ENCODE measurements at places on chromosomes 5 and 9.

DNA sequence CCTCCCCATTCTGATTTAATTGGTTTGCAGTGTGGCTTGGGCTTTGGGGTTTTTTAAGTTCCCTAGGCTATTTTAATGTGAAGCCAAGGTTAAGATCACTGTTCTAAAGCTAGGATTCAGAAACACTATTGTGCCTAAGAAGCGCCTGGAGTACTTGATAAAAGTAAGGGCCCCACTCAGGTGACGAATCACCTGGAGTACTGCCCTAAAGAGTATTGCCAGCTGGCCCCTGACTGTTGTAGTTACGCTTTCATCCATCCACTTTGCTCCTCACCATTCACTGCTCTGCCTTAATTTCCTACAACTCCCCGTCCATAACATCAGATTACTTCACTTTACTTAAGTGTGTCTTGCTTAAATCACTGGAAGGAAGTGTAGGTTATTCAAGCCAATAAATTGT, 119.3 kb downstream of the CD180 start:
- DNase-seq = no peak

- DNase-seq = no peak
These were observed 28.0 kb downstream of the ANKS6 start for GRCh38 chr9:98768344-98768743.

GRCh38 chr9:107933516-107933915, 443.9 kb upstream of the KLF4 start:
- no peak for DNase-seq

DNA sequence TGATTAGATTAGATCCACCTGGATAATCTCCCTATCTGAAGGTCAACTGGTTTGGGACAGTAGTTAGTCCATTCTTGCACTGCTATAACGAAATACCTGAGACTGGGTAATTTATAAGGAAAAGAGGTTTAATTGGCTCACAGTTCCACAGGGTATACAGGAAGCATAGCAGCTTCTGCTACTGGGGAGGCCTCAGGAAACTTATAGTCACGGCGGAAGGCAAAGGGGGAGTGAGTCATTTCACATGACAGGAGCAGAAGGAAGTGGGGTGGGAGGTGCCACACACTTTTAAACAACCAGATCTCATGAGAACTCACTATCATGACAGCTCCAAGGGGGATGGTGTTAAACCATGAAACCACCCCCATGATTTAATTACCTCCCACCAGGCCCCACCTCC, 9.9 kb downstream of the C9orf40 start:
- no peak for DNase-seq

GRCh38 chr9:120837921-120838320, 4.8 kb downstream of the PSMD5 start:
- no peak for DNase-seq

GRCh38 chr9:128887914-128888350, 6.0 kb downstream of the LRRC8A start:
- DNase-seq = peak; percentile 29

DNA sequence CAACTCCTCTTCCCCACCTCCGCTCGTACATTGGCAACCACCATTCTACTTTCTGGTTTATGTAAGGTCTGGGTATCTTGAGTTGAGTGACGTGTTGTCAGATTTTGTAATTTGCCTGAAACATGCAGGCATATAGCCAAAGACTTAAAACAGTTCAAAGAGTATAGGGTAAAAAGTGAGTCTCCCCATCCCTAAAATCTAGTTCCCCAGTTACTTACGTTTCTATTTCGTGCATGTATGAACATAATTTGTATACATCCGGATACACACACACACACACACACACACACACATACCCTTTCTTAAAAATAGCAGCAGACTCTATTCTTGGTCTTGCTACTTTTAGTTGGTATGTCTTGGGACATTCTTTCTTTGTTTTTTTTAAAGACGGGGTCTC, 915 bp downstream of the HSDL2 start:
- no peak for DNase-seq

DNA sequence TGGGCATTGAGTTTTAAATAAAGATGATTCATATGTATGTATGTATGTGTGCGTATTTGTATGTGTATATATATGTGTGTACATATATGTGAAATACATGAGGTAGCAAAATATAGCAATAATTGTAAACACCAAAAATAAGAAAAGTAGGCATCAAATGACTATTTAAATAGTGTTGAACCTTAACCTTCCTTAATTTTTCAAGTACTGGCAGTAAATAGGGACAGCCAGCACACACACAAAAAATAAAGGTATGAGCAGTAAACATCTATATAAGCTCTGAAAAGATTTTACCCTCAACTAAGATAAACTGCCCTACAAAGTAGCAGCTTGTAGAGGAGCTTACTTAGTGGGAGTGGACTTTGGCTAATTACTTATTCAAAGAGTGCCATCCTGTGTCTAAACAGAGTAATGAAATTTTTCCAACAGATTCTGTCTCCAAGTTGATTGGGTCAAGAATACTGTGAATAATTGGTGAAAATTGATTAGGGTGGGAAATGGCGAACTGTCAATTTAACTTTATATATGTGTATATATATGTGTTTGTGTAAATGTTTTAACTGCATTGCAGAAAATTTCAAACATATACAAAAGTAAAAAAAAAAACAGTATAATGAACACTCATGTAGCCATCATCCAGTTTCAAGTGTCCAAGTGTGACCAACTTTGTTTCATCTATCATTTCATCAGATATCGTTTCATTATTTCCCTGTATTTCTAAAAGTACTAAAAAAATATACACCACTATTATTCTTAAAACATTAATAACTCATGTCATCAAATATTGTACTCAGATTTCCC, 2.0 kb upstream of the ADAMTS6 start:
- DNase-seq = no peak

DNA sequence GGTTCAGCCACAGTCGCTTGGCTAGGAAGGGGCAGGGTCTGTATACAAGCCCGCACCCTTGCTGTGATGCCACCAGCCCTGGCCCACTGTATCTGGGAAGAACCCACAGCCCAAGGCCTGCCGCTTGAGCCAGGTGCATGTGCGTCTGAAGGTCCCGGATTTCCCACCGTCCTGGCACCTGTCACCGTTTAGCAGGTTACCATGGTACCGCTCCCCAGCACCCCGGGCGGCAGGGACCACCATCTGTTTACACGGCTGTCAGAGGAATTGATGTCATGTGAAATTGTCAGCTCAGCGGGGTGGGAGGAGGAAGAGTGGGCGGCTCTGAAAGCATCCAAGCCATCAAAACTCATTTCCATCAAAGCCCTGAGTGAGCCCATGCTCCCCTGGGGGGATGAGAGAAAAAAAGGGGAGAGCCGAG, 92.7 kb downstream of the HRH2 start:
- DNase-seq = no peak

- no peak for DNase-seq
These were observed 260.9 kb upstream of the TUSC1 start for GRCh38 chr9:25939126-25939525.

- DNase-seq = peak; percentile 38
These were observed 185.8 kb downstream of the CD180 start for GRCh38 chr5:67010684-67011409.

GRCh38 chr5:179405054-179405416, 59.8 kb upstream of the ADAMTS2 start:
- no peak for DNase-seq

- no peak for DNase-seq
These were observed 75.3 kb upstream of the IL12B start for GRCh38 chr5:159405611-159406031.

DNA sequence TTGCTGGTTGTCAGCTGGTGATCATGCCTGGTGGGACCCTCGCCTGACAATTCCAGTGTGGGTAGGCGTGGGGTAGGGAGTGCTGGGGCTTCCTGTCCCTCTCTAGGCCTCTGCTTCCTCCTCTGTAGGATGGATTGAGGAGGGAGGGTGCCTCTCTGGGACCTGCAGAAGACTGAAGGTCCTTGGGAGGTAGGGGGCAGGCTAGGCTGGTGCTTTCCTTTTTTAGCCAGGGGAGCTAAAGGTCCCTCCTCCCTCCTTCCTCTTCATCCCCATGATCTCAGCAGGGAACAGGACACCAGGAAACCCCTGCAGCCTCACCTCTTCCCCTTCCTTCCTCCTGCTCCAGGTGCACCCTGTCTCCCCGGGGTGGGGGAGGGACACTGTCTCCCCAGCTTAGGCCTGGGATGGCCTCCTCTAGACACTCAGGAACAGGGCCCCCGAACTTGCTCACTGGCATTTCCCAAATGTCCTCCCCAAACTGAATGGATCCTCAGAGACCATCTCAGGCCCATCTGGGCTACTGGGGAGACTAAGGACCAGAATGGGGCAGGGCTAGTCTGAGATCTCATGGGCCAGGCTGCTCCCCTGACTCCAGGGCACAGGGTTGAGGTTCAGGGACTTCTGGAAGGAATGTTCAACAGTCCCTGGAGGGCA, 8.4 kb downstream of the SH2D3C start:
- DNase-seq = no peak

GRCh38 chr5:77882670-77883257, 106.6 kb upstream of the TBCA start:
- DNase-seq = no peak

DNA sequence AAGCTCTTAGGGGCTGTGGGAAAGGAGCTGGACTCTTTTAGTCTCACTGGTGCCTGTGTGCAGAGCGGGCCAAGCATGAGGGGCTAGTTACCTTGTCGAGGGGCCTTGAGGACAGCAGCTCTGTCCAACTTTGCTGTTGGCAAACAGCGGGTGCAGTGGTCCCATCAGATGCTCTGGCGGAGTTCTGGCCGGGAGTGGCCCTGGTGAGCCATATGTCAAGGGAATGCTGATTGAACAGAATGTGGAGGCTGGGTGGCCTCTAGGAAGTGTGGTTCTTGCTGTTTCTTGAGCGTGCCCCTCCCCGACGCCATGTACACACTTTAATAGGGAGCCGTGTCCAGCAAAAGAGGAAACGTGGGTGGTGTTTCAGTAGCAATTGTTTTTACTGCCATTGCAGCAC, 3.6 kb upstream of the ADAMTS2 start:
- no peak for DNase-seq

- no peak for DNase-seq
These were observed 112.0 kb upstream of the ISL1 start for GRCh38 chr5:51271261-51271660.

DNA sequence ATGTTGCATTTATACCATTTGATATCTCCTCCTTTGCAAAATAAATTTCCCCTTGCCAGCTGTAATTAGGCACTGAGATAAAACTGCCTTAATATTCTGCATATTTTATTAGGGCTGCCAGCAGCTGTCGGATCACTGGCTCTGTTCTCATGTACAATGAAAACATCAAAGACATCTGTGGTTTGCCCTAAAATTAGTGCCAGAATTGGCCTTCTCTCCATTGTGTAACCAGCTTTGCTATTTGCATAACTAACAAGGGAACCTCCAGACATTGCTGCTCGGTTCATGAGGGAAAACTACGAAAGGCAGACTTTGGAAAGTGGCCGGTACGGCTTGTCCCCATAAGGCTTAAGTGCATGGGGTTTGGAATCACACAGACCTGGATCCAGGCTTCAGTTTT, 45.5 kb upstream of the KIF2A start:
- no peak for DNase-seq

GRCh38 chr5:112625689-112626438, 111.8 kb upstream of the APC start:
- no peak for DNase-seq

All from nephron progenitor cell (in vitro differentiated cells).